ENCODE measurements at places on chromosomes 7 and 10.

DNA sequence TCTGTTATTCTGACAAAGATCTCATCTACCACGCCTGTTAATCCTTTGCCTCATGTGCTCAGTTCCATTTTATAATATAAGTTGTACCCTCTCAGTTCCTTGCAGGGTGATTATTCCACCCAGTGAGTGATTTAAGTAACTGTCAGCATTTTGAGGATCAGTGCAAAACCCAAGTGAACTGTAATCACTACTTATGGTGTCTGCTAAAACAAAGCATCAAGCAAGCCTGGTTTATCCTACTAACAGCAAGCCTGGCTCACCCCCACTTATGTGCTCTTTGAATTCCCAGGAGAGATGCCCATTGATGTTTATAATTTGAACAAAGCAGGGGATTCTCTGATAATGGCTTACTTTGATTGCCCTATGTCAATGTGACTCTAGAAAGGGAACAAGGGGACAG is 186.8 kb upstream of the LRGUK start:
- DNase-seq: no peak

GRCh38 chr10:12594448-12594944 is 245.1 kb downstream of the CAMK1D start:
- DNase-seq: no peak

DNA sequence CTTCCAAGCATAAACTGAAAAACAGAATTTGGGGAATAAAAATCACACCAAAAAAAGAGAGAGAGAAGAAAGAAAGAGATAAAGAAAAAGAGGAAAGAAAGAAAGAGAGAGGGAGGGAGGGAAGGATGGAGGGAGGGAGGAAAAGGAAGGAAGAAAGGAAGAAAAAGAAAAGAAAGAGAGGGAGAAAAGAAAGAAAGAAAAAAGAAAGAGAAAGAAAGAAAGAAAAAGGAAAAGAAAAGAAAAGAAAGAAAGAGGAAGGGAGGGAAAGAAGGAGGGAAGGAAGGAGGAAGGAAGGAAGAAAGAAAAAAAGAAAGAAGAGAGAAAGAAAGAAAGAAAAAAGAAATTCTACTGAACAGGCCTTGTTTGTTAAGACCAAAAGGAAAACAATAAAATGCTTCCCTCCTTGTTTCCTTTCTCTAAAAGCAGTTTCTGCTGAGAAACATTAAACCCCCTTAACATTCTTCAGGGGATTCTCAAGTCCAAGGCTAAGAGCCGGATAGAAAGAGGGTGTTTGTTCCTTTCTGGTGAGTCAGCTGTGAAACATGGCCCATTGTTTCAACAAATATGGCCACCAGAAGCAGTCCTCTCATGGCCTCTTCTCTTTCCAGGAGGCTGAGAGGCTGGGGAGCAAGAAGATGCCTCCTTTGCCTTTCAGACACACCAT is 46.9 kb upstream of the GPAM start:
- DNase-seq: no peak

GRCh38 chr10:59891349-59891748 is 15.0 kb downstream of the CCDC6 start:
- DNase-seq: no peak

DNA sequence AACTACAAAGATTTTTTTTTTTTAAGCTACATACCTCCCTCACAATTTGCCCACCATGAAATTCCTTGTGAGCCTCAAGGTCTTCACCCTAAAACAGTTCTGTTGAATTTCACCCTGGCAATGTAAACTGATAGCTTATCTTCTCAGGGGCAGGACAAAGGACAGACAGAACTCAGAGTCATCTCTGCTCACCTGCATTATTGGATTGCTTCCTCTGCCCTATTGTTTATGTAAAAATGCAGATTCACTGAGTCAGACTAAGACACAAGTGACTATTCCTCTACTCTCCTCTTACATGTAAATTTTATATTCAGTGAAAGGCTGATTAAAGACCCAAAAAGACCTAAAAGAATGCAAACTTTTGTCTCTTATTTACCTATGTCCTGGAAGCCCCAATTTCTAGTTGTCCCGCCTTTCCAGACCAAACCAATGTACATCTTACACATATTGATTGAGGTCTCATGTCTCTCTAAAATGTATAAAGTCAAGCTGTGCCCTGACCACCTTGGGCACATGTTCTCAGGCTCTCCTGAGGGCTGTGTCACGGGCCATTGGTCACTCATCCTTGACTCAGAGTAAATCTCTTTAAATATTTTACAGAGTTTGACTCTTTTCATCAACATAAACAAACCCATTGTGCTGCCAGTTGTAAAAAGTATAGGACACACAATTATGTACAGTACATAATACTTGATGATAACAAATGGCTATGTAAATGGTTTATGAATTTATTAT is 440.2 kb downstream of the HTR7 start:
- no peak for DNase-seq
